Fibroblast of skin of left biceps (primary cell): ENCODE measurements at places on chromosomes 4 and X.

DNA sequence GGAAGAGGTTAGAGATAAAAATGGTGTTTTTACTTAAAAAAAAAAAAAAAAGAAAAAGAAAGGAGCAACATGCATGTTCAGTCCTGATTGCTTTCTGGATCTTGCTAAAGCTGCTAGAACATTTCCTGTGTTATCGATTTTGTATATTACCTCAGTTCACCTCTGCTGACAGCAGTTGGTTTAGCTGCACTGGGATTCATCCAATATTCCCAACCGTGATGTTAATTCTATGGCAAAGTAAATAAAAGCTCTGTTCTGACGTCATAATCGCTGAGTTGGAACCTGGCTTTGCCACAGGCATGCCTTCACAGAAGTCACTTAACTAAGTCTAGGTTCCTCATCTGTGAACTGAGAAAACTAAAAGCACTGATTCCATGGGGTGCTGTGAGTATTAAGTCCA is 90.7 kb upstream of the SORBS2 start:
- no peak for DNase-seq

DNA sequence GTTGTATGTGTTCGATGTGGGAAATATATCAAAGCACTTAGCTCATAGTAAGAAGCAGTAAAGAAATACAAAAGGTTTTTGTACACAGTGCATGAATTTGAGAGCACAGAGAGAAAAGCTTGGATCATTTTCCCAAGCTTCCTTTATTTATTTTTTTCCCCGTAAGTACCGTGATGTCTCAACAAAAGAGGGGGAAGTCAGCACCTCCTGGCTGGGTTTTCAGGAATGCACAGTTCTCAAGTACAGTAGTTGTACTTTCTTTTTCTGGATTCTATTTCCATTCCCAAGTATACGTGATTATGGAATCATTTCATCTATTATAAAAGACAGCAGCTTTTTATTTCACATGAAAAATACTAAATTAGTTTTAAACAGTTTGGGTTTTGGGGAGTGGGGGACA is 171.5 kb upstream of the EDNRA start:
- DNase-seq, result no peak

GRCh38 chr4:69134471-69134870 is 38.2 kb downstream of the UGT2B7 start:
- no peak for DNase-seq

DNA sequence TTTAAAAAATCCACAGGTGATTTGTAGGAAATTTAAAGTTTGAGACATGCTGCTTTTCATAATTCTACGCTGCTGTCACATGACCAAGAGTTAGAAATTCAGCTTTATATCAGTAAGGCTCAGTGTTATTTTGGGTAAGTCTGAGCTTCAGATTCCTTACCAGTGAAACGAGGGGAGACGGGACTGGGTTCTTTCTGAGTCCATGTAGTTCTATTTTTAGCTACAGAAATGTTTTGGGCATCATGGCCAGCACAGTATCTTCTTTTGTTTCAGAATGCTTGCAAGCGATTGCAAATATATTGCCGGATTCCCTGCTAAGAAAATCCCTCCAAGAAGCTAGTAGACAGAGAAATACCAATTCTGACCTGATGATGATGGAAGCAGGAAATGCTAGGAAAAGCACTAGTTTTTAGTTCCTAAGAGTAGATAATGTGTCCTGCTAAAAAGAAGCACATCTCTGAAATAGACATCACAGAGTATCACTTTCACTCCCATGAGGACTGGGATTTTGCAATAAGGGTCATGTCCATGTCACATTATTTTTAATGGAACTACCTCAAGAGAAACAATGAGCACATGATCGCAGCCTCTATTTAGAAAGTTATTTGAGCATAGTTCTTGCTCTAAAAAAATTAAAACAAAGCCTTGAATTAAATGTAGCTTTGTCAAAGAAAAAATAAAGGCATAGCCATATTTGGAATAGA is 10.9 kb downstream of the ATP1B4 start:
- no peak for DNase-seq

GRCh38 chr4:25446611-25447010 is 69.5 kb downstream of the ANAPC4 start:
- no peak for DNase-seq
